ENCODE measurements at places on chromosomes 5 and 9.

GRCh38 chr9:132192728-132193127 lies 30.9 kb downstream of the NTNG2 start:
- peak; percentile 70 for DNase-seq

DNA sequence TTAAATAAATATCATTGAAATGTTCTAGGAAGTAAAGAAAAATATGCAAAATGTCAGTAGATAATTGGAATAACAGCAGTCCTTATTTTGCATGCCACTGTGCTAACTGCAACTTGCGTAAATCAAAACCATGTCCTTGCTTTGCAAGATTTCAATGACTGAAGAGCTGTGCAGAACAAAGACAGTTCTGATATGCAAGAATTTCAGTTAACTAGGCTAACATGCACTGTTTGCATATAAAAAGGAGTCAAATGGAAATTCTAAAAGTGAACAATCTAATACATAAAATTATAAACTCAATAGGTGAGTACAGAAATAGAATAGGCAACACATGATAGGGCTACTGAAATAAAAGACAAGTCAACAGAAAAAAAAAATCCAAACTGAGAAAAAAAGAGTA lies 1844.6 kb upstream of the NUDT12 start:
- no peak for DNase-seq

- DNase-seq = no peak
Measured at GRCh38 chr5:149838881-149839739, 105.5 kb downstream of the PDE6A start.

DNA sequence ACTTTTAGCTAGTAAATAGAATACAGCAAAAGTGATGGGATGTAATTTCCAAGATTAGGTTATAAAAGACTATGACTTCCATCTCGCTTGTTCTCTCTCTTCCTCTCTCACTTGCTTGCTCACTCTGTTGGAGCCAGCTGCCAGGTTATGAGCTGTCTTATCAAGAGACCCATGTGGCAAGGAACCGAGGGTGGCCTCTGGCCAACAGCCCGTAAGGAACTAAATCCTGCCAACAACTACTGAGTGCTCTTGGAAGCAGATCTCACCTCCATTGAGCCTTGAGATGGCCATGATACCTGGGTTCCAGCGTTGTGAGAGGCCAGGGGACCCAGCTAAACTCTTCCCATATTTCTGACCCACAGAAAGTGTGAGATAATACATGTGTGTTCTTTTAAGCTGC lies 636.1 kb downstream of the ACTL7B start:
- DNase-seq = no peak

GRCh38 chr5:176743868-176744583 lies 66.3 kb upstream of the UNC5A start:
- DNase-seq = no peak

DNA sequence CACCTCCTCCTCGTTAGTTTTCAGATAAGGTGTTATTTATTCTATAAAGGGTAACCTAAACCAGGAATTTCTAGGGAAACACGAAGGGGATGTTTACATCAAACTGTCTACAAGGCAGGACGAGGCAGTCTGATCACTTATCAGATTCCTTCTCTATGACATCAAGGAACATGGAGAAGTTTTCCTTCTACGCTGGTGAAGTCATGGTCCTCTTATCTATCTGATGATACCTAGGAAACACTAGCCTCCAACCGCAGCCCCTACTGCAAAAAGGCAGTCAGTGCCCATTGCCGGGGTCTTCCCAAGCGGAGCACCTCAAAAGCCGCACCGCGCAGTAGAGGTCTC lies 1.5 kb downstream of the MPDZ start:
- no peak for DNase-seq

- DNase-seq = no peak
Measured at GRCh38 chr5:65967288-65968066, 41.1 kb downstream of the ERBIN start.

GRCh38 chr9:122155796-122156195 lies 3.8 kb downstream of the NDUFA8 start:
- DNase-seq = no peak

DNA sequence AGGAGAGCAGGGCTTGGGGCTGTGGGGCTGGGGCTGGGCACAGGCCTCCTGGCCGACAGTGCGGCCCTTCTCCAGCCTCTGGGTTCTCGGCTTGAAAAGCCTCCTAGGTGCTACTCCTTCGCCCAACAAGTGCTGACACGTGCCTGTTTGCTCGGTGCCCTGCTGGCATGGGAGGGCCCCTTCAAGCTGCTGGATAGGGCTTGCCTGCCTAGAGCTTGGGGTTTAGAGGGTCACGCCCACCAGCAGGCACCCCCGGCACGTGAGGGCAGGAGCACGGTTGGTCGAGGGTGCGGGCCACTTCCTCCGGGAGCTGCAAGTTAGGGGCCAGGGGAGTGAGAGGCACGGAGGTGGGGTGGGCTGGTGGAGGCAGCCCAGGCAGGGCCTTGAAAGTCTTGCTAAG lies 106.2 kb downstream of the RXRA start:
- DNase-seq = no peak

- no peak for DNase-seq
Measured at GRCh38 chr5:103889500-103890209, 327.1 kb upstream of the NUDT12 start.

DNA sequence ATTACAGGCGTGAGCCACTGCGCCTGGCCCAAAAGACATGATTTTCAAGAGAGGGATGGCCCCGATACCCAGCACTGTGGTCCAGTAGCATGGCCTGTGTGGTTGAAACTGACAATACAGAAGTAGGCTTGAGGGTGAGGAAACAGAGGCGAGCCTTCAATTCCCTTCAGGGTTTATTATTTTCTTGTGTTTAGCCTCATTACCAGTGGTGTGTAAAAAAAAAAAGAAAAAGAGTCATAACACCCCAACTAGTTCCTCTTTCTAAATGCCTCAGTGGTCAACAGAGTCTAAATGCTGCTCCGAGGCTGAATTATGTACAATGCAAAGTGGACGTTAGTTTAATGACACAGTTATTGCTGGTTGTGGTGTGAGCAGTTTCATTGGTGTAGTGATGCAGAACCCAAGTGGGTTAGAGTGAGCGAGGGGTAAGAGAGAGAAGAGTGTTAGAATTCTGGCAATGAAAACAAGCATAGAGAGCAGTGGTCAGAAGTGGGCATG lies 58.8 kb downstream of the SNX30 start:
- no peak for DNase-seq

DNA sequence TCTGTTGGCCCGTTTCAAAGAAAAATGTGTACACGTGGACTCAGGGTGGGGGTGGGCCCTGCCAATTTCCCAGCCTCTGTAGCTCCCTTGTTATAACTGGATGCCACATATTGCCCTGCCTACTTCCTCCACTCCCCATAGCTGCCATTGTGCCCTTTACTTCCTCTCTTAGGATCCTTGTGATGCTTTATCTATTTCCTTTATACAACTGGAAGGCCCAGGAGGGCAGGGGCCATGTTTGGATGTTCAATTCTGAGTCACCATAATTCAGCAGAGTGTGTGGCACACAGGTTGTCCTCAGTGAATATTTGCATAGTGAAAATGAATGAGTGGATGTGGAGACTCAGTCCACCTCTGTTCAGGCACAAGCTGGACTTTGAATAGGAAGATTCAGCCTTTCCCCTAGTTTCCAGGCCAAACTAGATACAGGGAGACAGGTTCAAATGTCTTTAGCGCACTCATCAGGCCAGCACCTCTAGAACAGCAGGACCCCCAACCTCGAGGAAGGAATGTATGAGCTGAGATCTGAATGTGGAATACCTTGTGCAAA lies 10.6 kb upstream of the FEM1C start:
- no peak for DNase-seq

DNA sequence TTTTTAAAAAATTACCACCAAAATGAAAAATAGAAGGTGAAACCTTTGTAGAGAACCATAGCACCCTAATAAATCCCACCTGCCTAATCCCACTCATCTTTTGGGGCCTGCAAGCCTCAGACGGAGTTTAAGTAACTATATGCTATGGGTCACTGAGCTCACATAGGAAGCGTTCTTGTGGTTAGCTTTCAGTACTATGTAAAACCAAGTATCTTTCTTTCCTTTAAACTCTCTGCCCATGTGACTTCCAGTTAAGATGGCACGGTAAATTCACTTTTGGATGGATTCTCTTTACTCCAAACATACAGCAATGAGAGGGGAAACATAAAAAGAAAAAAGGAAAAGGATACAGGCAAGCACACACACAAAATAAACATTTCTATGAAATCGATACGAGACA lies 50.9 kb downstream of the FANCC start:
- no peak for DNase-seq

GRCh38 chr9:95009459-95009858 lies 283.0 kb downstream of the AOPEP start:
- no peak for DNase-seq

DNA sequence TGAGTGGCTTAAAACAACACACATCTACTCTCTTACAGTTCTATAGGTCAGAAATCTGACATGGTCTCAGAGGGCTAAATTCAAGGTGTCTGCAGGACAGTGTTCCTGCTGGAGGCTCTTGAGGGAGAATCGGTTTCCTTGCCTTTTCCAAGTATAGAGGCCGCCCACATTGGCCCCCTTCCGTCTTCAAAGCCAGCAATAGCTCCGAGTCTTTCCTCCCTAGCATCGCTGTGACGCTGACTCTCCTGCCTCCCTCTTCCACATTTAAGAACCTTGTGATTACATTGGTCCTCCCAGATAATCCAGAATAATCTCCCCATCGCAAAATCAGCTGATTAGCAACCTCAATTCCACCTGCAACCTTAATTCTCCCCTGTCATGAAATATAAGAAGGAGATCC lies 81.3 kb upstream of the IER5L start:
- no peak for DNase-seq

DNA sequence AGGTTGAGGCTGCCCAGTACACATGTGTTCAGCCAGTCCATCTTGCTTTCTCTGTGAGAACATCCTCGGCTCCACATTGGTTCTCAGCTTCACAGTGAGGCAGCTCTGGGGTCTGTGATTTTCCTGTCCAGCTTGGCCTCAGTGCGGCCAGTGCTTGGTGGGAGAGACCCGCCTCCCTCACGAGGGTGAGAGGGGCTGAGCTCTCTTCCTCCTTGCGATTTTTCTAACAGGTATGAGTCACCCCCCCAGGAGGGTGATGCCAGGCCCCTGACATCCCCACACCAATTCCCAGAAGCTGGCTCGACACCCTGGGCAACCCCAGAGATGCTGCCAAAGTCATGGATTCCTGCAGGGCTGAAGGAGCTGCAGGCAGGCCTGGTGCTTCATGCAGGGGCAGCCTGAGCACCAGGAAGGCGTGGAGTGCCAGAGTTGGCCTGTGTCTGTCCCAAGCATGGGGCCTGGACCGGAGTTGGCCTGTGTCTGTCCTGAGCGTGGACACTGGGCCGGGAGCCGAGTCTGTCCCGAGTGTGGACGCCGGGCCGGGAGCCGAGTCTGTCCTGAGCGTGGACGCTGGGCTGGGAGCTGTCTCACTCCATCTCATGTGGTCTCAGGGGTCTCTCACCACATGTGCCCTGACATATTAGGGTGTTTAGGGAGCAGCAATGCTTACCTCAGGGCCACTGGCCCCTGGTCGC lies 408.6 kb upstream of the IRX4 start:
- no peak for DNase-seq

GRCh38 chr5:53246042-53246836 lies 136.7 kb upstream of the MOCS2 start:
- no peak for DNase-seq

GRCh38 chr9:118991366-118992285 lies 377.6 kb downstream of the BRINP1 start:
- no peak for DNase-seq

GRCh38 chr9:93204470-93205043 lies 20.6 kb downstream of the WNK2 start:
- DNase-seq = no peak

- no peak for DNase-seq
Measured at GRCh38 chr5:139651043-139651834, 3.1 kb downstream of the CXXC5 start.

GRCh38 chr5:76104027-76104426 lies 20.8 kb downstream of the SV2C start:
- no peak for DNase-seq

DNA sequence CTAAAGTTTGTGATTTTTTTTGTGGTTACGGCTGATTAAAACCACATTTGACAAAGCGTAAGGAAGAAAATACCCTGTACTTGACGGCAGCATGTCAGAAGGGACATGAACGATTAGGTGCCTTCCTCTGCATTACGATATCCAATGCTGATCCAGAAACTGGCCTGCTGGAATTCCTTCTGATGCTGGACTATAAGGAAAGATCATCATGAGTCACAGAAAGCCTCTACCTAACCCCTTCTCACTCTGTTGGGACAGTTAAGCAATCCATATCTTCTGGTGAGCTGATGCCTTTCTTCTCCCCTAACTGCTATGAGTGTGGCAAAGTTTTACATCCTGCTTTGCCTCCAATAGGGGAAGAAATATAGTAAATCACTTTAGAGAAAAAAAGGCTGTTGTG lies 78.4 kb upstream of the PAPPA start:
- no peak for DNase-seq

DNA sequence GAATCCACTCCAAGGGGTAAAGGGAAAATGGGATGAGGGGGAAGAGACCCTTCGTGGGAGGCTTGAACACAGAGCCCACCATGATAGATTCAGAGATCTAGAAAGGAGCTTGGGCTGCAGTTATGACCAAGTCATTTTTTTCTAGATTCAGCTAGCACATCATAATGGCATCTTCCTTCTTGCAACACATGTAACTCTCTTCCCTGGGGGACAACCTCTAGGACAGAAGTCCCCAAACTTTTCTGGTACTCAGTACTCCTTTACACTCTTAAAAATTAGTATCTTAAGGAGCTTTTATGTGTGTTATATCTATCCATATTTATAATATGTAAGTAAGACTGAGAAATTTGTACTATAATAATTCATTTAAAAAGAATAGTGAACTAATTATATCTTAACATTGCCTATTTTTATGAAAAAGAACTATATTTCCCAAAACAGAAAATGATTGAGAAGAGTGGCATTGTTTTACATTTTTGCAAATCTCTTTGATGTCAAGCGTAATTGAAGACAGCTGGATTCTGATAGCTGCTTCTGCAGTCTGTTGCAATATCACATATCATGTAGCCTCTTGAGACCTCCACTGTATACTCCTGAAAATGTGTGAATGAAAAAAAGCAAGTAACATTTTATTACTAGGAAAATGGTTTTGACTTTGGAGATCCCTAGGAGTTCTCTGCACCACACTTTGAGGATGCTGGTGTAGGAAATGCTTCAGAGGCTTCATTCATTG lies 875 bp downstream of the ACO1 start:
- no peak for DNase-seq

- no peak for DNase-seq
Measured at GRCh38 chr5:59792983-59793585, 100.4 kb downstream of the PDE4D start.

- DNase-seq = no peak
Measured at GRCh38 chr9:94286116-94286515, 27.0 kb downstream of the ZNF169 start.

- DNase-seq = no peak
Measured at GRCh38 chr9:131107760-131108159, 11.4 kb downstream of the AIF1L start.
